GM23338 (cell line): ENCODE measurements at places on chromosomes 7 and 10. TPM values are rescaled to one million over a fixed set of nuclear protein-coding genes. Genes with fewer than 3 reads are reported as not detected.

The EIF5AL1 gene
- total RNA-seq, result 2.0 and 2.1 TPM in 2 replicates

DNA sequence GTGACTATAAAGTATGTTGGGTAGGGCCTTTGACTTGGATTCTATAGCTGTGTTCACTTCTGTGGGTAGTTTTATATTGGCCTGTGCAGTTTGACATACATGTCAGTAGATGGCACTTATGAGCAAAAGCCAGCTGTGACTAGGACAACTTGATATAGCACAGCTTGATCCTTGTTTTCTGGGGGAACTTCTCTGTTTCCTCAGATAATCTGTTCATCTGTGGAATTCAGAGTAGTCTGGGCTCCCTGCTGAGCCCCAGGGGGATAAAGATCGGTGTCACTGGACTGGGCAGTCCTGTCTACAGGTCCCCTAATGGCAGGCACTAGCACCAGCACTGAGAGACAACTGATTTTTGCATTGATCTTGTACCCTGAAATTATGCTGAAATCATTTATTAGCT lies 25.4 kb downstream of the CYP2C9 start:
- H3K27me3 ChIP-seq, result no peaks in the 10 kb centered on the region
- no peaks in the 10 kb centered on the region for H3K36me3 ChIP-seq

- no peaks in the 10 kb centered on the region for H3K36me3 ChIP-seq
- no peak overlapping the region for H3K4me3 ChIP-seq
- H3K4me1 ChIP-seq, result peaks cover 7% of the 10 kb centered on the region; the same call in 1 of the 2 replicates
- H3K27me3 ChIP-seq, result no peaks in the 10 kb centered on the region
- no peak for DNase-seq
- no peak overlapping the region for H3K27ac ChIP-seq
Measured at GRCh38 chr10:116706281-116706680, 36.1 kb downstream of the HSPA12A start.

- no peaks in the 10 kb centered on the region for H3K27me3 ChIP-seq
- no peak overlapping the region for H3K27ac ChIP-seq
- no peak for DNase-seq
- H3K36me3 ChIP-seq, result no peaks in the 10 kb centered on the region
Measured at GRCh38 chr7:36283711-36284130, 105.9 kb upstream of the ANLN start.

GRCh38 chr10:4686644-4686996 lies 139.4 kb upstream of the AKR1E2 start:
- no peak overlapping the region for H3K27ac ChIP-seq
- H3K36me3 ChIP-seq, result no peaks in the 10 kb centered on the region
- no peaks in the 10 kb centered on the region for H3K4me1 ChIP-seq
- no peaks in the 10 kb centered on the region for H3K27me3 ChIP-seq
- H3K4me3 ChIP-seq, result no peak overlapping the region
- no peak for DNase-seq

DNA sequence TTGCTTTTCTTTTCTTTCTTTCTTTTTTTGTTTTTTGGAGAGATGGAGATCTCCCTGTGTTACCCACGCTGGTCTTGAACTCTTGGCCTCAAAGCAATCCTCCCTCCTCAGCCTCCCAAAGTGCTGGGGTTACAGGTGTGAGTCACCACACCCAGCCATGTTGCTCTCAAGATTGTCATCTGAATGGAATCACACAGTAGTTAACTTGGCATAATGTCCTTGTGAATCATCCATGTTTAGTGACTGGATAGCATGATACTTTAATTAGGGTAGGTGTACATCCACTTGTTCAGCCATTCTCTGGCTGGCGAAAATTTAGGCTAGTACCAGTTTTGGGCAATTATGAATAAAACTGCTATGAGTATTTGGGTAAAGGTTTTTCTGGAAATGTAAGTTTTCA lies 15.4 kb upstream of the GRB10 start:
- no peak overlapping the region for H3K27ac ChIP-seq
- peaks cover 26% of the 10 kb centered on the region for H3K27me3 ChIP-seq

DNA sequence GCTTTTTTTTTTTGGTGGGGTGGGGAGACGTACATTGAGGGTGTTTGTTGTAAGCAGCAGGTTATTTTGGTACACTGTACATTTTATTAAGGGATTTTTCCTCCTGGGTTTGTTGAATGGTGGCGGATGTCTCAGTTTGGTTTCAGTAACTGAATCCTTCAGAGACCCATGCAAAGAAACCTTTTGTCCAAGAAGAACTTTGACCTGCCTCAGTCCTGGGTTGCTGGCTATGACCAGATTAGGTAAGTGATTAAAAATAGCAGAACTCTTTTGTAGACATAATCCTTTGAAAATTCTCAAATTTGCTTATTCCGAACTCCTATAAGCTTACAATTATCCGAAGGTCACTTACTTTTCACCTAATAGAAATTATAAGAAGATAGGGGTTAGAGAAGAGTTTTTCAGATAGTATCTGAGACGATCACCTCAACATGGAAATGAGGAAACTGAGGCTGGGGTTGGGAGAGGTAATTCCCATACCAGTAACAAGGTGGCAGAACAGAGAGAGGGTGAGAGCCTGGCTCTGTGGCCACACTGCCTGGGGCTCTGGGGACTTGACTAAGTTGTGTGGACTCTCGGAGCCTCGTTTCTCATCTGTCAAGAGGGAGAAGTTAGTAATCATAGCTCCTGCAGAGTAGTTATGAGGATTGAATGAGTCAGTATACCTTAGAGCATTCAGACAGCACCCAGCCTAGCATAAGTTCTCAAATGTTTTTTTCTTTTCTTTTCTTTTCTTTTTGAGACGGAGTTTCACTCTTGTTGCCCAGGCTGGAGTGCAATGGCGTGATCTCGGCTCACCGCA lies 87.4 kb downstream of the CCNY start:
- H3K4me1 ChIP-seq, result peaks cover 46% of the 10 kb centered on the region
- H3K27ac ChIP-seq, result no peak overlapping the region
- no peaks in the 10 kb centered on the region for H3K27me3 ChIP-seq
- H3K4me3 ChIP-seq, result no peak overlapping the region
- no peaks in the 10 kb centered on the region for H3K36me3 ChIP-seq

- H3K4me1 ChIP-seq, result no peaks in the 10 kb centered on the region
- no peak overlapping the region for H3K27ac ChIP-seq
- H3K27me3 ChIP-seq, result no peaks in the 10 kb centered on the region
- H3K36me3 ChIP-seq, result no peaks in the 10 kb centered on the region
Measured at GRCh38 chr7:51019891-51020870, 237.5 kb upstream of the GRB10 start.
